ENCODE measurements at places on chromosomes 16 and 17. TPM values are rescaled to one million over a fixed set of nuclear protein-coding genes. Genes with fewer than 3 reads are reported as not detected.

The NOG gene
- total RNA-seq, result not detected

The TBC1D3I gene
- 3.0 TPM for total RNA-seq

The VMO1 gene
- total RNA-seq, result 2.5 TPM

The KCTD19 gene
- total RNA-seq, result 1.0 TPM

The RCVRN gene
- total RNA-seq, result not detected

The PMM2 gene
- total RNA-seq, result 23.2 TPM

DNA sequence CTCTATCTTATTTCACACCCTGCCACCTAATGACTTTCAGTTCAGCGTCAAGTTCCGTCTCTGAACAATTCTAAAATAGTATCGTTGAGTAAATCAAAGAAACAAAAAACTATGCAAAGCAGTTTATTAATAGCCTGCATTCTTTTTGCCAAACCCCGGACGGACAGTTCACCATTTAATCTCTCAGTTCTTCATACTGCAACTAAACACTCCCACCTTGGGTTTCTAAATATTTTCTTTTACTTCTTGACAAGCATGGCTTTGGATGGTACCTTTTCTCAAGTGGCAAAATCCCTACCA lies 1.2 kb downstream of the MYH11 start:
- no peak for DNase-seq
- H3K36me3 ChIP-seq, result peaks cover 4% of the 10 kb centered on the region
- H3K27me3 ChIP-seq, result peaks cover 15% of the 10 kb centered on the region

DNA sequence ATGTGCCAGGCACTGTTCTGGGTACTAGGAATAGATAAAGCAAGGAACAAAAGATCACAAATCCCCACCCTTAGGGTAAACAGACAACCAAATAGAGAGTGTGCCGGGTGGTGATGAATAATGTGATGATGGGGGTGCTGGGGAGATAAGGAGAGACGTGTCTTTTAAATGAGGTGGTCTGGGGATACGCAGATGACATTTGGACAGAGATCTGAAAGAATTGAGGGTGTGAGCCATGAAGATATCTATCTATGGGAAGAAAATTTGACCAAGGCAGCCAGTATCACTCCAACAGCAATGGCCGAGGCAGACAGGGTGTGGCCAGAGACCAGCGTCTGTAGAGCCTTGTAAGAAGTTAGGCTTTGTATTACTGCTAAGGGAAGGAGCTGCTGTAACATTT lies 165.3 kb downstream of the MRTFB start:
- DNase-seq, result no peak
- no peaks in the 10 kb centered on the region for H3K4me1 ChIP-seq
- H3K27ac ChIP-seq, result no peak overlapping the region
- no peaks in the 10 kb centered on the region for H3K27me3 ChIP-seq
- H3K36me3 ChIP-seq, result no peaks in the 10 kb centered on the region

DNA sequence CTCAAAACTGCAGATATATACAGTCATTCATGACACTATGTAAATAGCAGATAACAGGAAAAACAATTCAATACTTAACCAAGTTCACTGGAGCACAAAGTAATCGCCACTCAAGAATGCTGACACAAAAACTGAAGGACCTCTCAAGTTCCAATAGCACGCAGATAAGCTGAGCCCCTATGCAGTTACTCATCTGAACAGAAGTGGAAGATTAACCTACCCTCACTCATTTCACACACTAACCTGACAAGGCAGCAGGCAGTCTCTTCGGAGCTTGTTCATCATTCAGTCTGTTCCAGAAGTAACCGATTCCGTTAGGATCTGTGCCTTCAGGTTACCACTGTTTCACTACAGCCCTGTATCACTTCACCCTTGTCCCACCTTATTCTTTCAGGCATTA lies 6.0 kb downstream of the HELZ start:
- no peak for DNase-seq
- H3K27ac ChIP-seq, result no peak overlapping the region
- H3K4me1 ChIP-seq, result peaks cover 5% of the 10 kb centered on the region

- DNase-seq, result no peak
- H3K36me3 ChIP-seq, result no peaks in the 10 kb centered on the region
These were observed 272.4 kb upstream of the CDH11 start for GRCh38 chr16:65394281-65394680.

GRCh38 chr16:19967561-19967960 lies 82.9 kb upstream of the GPRC5B start:
- H3K27me3 ChIP-seq, result peaks cover 3% of the 10 kb centered on the region
- H3K4me1 ChIP-seq, result no peaks in the 10 kb centered on the region
- H3K4me3 ChIP-seq, result no peak overlapping the region
- no peaks in the 10 kb centered on the region for H3K36me3 ChIP-seq

GRCh38 chr16:8996891-8997290 lies 33.2 kb upstream of the USP7 start:
- peaks cover 3% of the 10 kb centered on the region for H3K27me3 ChIP-seq
- DNase-seq, result peak; percentile 22
- no peak overlapping the region for H3K27ac ChIP-seq
- no peaks in the 10 kb centered on the region for H3K36me3 ChIP-seq
- H3K4me3 ChIP-seq, result no peak overlapping the region
- H3K4me1 ChIP-seq, result no peaks in the 10 kb centered on the region

- peak overlapping the region; percentile 6 for H3K4me3 ChIP-seq
- H3K27me3 ChIP-seq, result peaks cover 10% of the 10 kb centered on the region
- peaks cover 54% of the 10 kb centered on the region for H3K4me1 ChIP-seq
- no peaks in the 10 kb centered on the region for H3K36me3 ChIP-seq
These were observed 12.0 kb downstream of the USP7 start for GRCh38 chr16:8951447-8952280.

GRCh38 chr17:34865716-34866115 lies 95.5 kb downstream of the CCT6B start:
- H3K4me1 ChIP-seq, result no peaks in the 10 kb centered on the region
- DNase-seq, result no peak
